Hematopoietic multipotent progenitor cell treated with erythropoietin and hydrocortisone succinate and interleukin-3 and kit ligand, for 17 days (in vitro differentiated cells): ENCODE measurements at places on chromosomes 2 and 18.

- DNase-seq: peak; percentile 48
Observed at GRCh38 chr2:162333968-162334367, 10.0 kb upstream of the GCA start.

GRCh38 chr2:236748385-236748784 is 178.8 kb downstream of the ACKR3 start:
- no peak for DNase-seq

GRCh38 chr2:157920736-157921135 is 44.6 kb upstream of the ACVR1 start:
- DNase-seq: no peak

GRCh38 chr2:176126929-176127773 is 2.4 kb upstream of the HOXD8 start:
- peak; percentile 57 for DNase-seq

GRCh38 chr2:216949700-216950413 is 90.0 kb upstream of the TNP1 start:
- DNase-seq: no peak

DNA sequence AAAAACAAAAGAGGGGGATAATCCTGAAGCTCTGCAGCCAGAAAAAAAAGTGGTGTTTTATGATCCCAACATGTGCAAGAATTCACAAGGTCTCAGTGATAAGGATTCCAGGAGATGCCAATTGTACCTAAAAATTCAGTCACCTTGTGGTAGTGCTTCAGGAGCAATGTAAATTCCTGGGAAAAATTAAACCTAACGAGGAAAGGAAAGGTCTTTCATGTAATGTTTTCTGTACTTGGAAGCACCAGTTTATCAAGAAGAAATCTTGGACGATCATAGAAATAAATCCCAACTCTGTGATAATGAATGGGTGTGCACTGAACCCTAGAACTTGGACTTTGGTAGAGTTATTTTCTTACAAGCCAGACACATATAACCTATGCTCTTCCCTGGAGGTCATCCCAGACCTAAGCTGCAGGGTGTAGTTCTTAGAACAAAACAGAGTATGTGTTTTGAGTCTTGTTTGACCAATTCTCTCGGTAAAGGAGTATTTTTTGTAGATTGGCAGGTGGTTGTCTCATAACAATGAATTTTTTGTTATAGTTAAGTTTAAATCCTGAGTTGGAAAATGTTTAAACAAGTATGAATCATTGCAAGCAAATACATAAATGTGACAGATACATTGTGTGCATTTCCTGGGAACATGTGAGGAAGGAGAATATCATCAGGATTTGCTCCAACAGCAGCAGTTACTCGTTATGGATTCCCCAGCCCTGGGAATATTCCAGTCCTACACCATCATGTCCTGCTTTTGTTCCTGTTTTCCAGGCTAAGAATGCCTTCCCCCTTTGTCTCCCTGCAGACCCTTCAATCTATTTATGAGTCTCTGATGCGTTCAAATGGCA is 224.6 kb downstream of the NAPG start:
- DNase-seq: no peak
